Germinal center (tissue), 1 donor: ENCODE measurements at places on chromosomes 7 and 10.

DNA sequence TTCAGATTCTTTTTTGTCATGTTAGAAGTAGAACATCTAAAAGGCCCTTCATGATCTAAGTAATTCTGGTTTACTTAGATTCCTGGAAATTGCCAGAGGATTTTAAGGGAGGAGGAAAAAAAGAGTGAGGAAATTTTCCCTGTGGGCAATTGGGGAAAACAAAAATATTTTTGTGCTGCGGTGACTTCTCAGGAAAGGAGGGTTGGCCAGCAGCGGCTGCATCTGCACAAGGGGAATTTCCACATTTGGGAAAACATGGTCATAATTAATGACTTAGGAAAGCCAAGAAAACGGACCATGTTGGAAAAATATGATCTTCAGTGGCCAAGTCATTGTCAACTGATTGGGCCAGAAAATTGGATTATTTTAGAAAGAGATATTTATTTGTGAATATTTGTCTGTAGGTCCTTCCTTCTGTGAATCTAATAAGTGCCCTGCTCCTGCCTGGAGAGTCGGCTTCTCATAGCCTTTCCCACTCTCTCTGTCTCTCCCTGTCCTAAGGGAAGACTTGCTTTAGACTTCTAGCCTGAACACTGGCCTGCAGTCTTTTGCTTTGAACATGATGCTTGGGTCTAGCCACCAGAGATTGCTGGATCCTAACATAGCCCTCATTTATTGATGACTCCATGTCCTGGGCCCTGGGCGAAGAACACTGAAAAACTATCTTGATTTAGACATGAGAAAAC, 124.2 kb upstream of the MKLN1 start:
- no peak for DNase-seq

DNA sequence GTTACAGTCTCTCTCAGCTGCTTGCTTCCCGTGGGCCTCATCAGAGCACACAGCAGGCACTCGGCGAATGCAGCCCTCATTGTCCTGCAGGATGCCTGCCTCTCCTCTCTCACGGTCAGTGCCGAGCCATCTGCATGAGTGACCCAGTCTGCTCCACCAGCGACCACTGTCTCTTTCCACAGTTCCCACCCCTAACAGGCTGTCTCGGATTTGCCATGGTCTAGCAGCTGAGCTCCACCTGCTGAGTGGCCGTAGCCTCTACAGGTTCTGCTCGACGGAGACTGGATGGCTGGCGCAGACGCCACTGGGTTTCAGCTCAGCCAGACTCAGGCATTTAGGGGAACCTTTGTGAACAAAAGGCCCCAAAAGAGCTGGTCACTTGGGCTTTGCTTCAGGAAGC, 209.4 kb upstream of the FOXK1 start:
- no peak for DNase-seq

GRCh38 chr7:22805227-22805626, 17.4 kb downstream of the TOMM7 start:
- DNase-seq: no peak

- DNase-seq: no peak
These were observed 569.1 kb downstream of the DNAJB6 start for GRCh38 chr7:157905651-157906461.

- no peak for DNase-seq
These were observed 96.6 kb upstream of the RNF32 start for GRCh38 chr7:156543699-156544598.

- no peak for DNase-seq
These were observed 355.7 kb upstream of the STEAP1 start for GRCh38 chr7:89798599-89798996.

GRCh38 chr7:25580141-25580540, 351.9 kb upstream of the NPVF start:
- no peak for DNase-seq

GRCh38 chr7:97015756-97016380, 8.8 kb downstream of the DLX5 start:
- no peak for DNase-seq

DNA sequence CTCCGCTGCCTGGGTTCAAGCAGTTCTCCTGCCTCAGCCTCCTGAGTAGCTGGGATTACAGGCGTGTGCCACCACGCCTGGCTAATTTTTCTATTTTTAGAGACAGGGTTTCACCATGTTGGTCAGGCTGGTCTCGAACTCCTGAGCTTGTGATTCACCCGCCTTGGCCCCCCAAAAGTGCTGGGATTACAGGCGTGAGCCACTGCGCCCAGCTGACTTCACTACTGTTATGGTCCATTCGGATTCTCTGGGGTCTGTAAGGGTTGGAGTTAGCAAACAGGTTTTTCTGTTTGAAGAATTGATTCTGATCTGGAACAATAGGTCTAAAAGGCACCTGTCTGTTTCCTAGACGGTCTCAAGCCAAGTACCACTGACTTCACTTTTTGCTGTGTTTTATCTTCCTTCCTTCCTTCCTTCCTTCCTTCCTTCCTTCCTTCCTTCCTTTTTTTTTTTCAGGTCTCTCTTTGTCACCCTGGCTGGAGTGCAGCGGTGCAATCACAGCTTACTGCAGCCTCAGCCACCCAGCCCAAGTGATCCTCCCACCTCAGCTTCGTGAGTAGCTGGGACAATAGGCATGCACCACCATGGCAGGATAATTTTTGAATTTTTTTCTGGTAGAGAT, 192.2 kb downstream of the CAMK1D start:
- no peak for DNase-seq

DNA sequence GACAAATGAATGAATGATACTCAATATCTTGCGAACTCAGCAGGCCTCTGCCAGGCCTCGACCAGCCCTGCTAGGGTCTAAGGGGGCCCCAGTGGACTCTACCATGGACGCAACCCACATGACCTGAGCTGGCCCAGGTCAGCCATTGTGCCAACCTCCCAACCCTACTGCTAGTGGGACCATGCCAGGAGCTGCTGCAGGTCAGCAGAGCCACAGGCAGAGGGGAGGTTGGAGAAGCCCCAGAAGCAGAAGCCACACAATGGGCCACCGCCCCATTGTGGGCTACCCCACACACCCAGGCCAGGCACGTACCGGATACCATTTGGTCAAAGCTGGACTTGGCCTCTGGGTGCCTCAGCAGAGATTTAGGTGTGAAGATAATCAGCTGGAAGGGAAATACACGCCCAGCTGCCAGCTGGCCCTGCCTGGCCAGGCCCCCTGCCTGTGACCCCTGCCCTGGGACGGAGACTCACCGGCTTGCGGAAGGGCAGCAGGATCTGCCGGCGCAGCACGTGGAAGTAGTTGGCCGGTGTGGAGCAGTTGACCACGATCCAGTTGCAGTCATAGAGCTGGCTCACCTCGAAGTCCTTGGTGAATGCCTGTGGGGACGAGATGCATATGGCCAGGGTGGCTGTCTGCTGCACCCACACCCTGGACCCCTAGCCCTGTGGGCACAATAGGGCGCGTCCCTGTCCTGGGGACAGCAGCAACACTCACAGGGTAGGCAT, 24.5 kb downstream of the OGDHL start:
- DNase-seq: no peak

DNA sequence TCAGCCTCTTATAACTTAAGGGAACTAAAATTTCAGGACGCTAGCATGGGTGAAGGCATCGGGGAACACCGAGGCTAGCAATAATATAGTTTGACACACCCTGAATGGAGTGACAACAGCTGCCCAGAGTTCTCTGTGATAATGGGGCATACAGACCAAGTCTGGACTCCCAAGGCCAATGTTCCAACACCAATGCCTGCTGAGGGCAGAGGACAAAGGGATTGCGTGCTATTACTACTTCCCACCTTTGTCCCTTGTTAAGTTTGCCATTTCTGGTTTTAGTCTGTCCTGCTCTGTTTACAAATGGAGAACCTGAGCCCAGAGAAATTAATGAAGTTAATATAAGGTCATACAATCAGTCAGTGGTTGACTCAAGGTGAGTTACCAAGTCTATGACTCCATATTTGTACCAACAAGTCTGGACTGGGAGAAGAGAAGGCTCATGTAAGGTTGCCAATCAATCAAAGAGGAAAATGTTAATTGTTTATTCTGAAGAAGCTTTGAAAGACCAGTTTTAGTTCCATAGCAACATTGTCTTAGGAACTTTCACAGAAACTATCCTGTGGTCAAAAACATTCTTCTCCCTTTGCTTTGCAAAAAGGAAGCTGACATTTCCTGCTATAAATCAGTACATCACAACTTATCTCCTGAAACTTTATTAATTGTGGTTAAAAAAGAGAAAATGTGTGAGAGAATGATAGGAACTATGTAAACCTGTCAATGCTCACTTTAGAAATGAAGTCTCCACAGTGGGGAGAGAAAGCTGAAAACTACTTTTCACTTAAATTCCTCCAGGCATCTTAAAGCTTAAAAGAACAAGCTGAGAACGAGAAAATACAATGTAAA, 74.5 kb downstream of the CCDC6 start:
- no peak for DNase-seq
